ENCODE measurements at places on chromosomes 6 and 20.
A peak's percentile ranks its signal among the peaks of the same experiment; 100 is the strongest.

DNA sequence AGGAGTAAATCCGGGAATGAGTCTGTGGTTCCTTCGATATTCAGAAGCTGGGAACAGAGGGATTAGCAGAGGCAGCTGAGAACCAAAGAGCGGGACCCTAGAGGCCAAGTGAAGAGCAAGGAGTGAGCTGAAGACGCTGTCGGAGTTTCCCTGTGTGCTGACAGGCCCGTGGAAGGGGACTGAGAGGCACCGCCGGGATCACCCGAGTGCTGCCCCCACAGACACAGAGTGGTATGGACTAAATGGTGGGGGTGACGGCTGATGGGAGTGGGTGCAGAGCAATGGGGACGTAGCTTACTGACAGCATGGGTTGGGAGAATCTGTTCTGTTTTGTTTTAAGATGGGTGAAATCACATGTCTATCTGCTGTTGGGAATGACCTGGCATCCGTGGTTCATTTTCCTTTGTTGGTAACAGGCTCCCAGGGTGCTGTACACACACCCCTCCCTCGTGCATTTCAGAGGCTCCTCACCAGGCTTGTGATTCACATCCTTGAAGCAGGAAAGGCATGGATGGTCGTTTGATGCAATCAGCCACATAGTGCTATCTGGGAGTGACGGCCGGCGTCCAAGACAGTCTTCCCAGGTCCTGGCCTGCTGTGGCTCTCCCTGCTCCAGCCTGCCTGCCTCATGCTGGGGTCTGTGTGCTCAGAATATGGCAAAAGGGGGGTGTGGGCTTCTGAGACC lies 97.4 kb downstream of the THBS2 start:
- DNase-seq = peak; percentile 58

- DNase-seq = no peak
These were observed 12.8 kb downstream of the STK4 start for GRCh38 chr20:44979090-44979621.

GRCh38 chr6:125104425-125104824 lies 49.1 kb upstream of the TPD52L1 start:
- DNase-seq = peak; percentile 82

GRCh38 chr6:118774581-118774980 lies 119.4 kb upstream of the ASF1A start:
- DNase-seq = no peak

- DNase-seq = peak; percentile 81
These were observed 40.3 kb upstream of the OGFRL1 start for GRCh38 chr6:71248306-71248765.

DNA sequence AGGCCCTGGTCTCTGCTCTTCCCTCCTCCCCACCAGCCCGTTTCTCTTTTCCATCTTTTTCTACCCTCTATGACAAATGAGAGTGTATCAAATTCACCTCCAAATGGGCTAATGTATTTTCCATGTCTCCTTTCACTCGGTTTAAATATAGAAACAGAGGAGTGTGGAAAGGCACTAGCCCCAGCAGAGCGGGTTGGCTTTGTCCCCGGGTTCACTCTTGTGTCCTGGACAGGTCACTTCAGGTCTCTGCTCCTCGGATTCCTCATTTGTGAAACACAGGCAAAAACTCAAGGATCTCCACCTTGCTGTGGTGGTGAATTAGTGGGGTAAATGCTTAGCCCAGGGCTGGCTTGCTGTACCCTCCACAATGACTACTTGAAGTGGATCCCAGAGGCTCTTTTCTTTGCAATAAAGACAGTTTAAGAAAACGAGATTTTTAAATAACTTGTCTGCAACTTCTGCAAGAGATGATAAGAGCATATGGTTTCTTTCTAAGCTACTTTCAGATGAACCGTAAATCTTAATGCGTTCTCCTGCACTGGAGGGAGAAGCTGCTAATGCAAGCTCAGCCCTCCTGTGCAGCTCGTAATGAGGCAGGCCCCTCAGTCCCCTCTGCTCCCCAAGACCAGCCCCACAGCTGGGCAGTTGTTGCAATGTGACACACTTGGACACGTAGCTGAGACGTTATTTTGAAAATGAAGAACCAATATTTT lies 292.9 kb downstream of the THBS2 start:
- DNase-seq = no peak

- DNase-seq = no peak
These were observed 35.5 kb downstream of the ISM1 start for GRCh38 chr20:13256606-13257005.

- DNase-seq = no peak
These were observed 102.0 kb downstream of the MAP3K7 start for GRCh38 chr6:90484903-90485302.

- no peak for DNase-seq
These were observed 109.1 kb upstream of the PLEKHG1 start for GRCh38 chr6:150490586-150490985.

DNA sequence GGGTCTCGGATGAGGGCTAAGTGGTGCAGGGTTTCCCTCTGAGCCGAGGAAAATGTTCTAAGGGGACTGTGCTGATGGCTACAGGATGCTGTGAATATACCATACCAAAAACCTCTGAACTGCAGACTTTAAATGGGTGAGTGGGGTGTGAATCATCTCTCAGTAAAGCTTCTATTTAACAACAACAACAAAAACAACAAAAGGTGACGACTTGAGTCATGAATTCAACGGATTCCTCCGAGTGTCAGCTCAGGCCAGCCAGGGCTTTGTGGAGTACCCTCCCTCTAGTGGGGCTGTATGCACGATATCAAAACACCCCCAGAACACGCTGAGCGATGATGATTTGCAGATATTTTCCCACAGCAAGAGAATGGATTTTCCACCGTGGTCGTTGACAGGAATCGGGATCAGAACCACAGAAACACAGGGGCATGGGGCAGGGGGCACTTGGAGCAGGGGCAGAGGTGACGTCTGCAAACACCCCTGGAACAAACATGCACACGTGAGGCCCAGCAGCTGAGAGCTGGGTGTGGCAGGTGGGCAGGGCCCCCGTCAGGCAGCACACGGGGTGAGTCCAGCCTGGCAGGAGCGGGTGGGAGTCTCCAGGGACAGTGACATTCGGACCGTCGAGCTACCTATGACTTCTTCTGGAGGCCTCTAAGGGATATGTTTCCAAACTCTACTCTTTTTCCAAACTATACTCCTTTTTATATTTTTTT lies 38.6 kb downstream of the SLC2A4RG start:
- no peak for DNase-seq

- DNase-seq = no peak
These were observed 21.2 kb upstream of the SNRPB2 start for GRCh38 chr20:16708602-16709001.

- DNase-seq = peak; percentile 36
These were observed 5.5 kb downstream of the OGFRL1 start for GRCh38 chr6:71294121-71294523.

GRCh38 chr20:45503403-45503802 lies 12.0 kb downstream of the SPINT3 start:
- DNase-seq = no peak

Data from fibroblast of skin of back (primary cell).